ENCODE measurements at places on chromosomes 3 and 15.

DNA sequence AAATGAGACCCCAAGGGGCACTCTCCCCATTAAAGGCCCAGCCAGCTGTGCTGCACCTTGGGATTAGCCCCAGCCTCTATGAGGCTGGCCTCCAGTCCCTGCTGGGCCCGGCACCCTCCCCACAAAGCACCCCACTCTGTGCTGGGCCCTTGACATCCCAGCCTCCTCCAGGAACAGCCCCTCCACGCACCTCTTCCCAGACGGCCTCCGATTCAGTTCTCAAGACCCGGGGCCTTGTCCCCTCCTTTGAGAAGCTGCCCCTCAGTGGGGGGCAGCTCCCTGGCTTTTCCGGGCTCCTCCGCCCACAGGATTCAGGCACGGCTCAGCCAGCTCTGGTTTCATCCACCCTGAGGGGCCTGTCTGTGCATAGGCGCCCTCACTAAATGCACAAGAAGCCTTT, 144.1 kb downstream of the LRRK1 start:
- no peak for DNase-seq

DNA sequence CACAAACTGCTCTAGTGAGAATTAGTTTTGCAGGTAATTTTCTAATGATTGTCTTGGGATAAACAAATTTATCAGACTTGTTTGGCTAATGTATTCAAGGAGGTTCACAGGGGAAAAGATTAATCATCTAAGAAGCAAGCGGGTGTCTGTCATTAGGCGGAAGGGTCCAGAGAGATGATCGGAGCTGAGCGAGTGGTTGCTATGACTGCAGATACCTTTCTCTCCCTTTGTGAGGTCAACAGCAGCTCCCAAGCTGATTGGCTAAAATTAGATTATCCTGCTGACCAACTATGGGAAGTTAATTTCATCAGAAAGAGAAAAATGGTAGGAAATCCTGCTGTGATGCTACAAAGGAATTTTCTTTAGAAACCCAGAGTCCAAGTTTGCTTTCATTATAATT, 276.0 kb downstream of the SOX2 start:
- DNase-seq, result no peak

GRCh38 chr3:195839260-195840010, 27.7 kb upstream of the MUC4 start:
- DNase-seq, result no peak

DNA sequence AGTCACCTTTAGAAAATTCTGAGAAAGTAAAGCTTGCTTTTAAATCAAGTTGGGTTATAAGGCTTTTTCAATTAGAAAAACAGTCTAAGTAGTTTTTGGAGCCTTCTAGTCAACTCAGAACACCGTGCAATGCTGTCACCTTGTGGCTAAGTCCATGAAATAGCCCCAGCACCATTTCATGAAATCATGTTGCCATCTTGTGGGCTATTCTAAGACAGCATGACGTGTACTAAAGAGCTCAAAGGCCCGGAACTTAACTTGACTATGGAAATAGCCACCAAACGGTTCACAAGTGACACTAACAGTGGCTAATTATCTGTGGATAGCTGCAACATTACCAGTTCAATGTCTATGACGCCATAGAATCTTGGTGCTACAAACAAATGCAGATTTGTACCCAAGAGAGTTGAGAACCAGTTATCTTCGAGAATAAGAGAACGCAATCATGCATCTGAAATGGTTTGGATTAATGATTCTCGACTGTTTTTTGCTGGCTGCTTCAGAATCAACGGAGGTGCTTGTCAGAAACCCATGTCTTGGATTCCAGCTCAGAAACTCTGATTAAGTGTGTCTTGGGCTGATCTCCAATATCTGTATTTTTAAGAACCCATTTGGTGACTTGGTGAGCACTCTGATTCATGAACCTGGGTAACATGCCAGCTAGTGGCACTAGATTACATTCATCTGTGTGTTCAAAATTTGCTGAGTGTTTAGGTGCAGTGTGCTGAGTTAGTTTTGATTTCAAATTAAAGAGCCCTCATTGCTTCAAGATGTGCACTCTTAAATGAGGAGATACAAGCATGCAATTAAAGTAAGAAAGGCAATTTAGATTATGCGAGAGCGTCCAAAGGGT, 111.2 kb upstream of the MCTP2 start:
- DNase-seq, result peak; percentile 63

DNA sequence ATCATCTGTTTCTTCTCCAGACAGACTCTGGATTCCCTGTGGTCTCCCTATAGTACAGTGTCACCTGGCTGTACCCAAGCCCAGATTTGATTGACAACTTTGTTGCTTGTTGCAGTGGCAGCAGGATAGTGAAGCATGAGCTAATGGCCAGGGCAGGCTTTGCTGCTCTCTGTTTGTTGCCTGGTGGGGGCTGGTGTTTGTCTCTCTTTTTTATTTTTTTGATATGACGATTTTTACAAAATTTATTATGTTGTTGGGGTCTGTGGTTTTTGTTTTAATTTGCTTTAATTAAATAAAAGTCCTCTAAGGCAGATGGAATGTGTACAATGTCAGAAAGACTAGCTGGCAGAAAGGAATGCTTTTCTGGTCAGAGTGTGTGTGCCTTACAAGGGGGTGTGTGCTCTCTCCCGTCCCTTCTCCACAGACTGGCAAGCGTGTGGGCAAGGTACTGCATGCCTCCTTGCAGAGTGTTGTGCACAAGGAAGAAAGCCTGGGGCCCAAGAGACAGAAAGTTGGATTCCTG, 15.2 kb upstream of the CLEC3B start:
- peak; percentile 74 for DNase-seq

GRCh38 chr15:26759986-26760385, 12.9 kb downstream of the GABRB3 start:
- DNase-seq, result no peak

- no peak for DNase-seq
Measured at GRCh38 chr3:196749125-196749524, 9.5 kb downstream of the PAK2 start.

DNA sequence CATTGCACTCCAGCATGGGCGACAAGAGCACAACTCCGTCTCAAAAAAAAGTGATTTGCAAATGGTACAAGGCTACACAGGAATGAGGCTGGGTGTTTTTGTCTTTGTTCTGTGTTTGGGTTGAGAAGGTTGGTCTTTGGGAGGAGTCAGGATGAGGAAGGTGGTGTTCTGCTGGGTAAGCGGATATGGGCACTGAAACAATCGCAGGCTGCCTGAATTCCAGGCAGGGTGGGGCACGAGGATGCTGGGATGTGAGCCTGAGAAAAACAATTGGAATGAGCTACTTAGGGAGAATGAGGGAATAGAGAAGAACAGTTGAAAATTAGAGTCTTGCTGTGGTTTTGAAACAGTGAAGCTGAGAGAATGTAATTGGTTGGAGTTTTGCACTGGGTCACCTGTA, 51.6 kb downstream of the ZBTB38 start:
- DNase-seq, result no peak

- DNase-seq, result no peak
Measured at GRCh38 chr3:48966876-48967361, 23.1 kb upstream of the P4HTM start.

DNA sequence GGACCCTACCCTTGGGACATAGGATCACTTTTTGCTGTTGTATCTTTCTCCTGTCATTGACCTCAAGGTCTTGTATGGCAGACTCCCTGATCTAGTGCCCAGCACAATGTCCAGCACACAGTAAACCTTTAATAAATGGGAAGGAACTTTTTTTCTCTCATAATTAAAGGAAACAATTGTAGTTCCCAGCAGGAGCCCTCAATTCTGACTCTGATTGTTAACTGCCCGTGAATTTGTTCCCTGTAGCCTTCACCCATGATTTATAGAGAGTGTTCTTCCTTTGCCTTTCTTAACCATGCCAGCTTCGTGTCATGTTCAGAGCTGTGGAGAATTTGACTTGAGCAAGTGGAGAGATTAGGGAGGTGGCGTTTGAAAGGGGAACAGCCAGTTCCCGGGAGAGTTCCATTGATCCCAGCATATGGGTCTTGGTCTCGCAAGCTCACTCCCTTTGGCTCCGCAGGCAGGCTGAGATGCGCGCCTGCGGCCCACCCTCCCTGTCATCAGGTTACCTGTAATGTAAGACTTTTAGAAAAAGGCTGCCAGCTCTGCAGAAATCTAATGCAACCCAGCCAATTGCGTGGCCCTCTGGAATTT, 182.6 kb downstream of the TP63 start:
- DNase-seq, result no peak
